Muscle of leg (tissue), 16 donors: ENCODE measurements at places on chromosomes 6 and 20. TPM values are rescaled to one million over a fixed set of nuclear protein-coding genes. Genes with fewer than 3 reads are reported as not detected.

The POU3F2 gene
- total RNA-seq = 0.13 TPM

The ADTRP gene
- total RNA-seq = 0.22 TPM

The MDC1 gene
- total RNA-seq = 9.6 TPM

The SLC35D3 gene
- not detected for total RNA-seq

The RSPH4A gene
- total RNA-seq = 0.27 TPM

The MCM9 gene
- total RNA-seq = 11.9 TPM

The BPIFA1 gene
- total RNA-seq = not detected

The NRN1 gene
- 23.9 TPM for total RNA-seq

The MYL9 gene
- 162 TPM for total RNA-seq

The MAP1LC3A gene
- total RNA-seq = 21.2 TPM

The DEFB123 gene
- total RNA-seq = not detected

The LHFPL5 gene
- total RNA-seq = not detected

The HLA-DOB gene
- total RNA-seq = 0.09 TPM

GRCh38 chr6:42694586-42694985 lies 27.8 kb downstream of the PRPH2 start:
- DNase-seq = peak; percentile 21
- peaks cover 4% of the 10 kb centered on the region for H3K4me1 ChIP-seq
- no peaks in the 10 kb centered on the region for H3K27me3 ChIP-seq
- H3K36me3 ChIP-seq = peaks cover 36% of the 10 kb centered on the region

- no peaks in the 10 kb centered on the region for H3K27me3 ChIP-seq
- H3K27ac ChIP-seq = no peak overlapping the region
- H3K4me3 ChIP-seq = no peak overlapping the region
- H3K4me1 ChIP-seq = no peaks in the 10 kb centered on the region
- no peaks in the 10 kb centered on the region for H3K36me3 ChIP-seq
Measured at GRCh38 chr6:18601516-18602020, 214.4 kb downstream of the RNF144B start.

DNA sequence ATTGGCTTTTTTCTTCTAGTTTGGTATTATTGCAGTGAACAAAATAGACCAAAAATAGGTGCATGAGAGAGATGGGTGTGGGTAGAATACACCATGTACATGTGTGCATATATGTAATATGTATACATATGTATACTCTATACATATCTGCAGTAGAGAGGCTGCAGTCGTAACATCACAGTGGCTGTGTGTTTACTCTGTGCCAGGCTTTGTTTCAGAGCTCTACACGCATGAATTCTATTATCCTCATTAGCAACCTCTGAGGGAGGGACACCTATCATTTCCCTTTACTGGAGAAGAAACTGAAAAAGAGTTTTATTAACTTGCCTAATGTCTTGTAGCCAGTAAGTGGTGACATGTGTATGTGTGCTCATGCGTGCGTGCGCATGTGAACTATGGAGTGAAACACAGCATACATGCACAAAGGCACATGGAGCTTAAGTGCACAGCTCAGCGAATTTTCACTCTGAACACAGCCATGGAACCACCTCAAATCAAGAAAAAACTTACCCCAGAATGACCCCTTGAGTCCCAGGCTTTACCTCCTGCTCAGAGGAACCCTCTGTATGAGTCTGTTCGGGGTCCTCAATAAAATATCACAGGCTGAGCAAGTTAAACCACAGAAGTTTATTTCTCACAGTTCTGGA lies 452.5 kb downstream of the CDH26 start:
- H3K27ac ChIP-seq = no peak overlapping the region
- H3K4me1 ChIP-seq = no peaks in the 10 kb centered on the region
- H3K36me3 ChIP-seq = no peaks in the 10 kb centered on the region
- H3K27me3 ChIP-seq = no peaks in the 10 kb centered on the region
- no peak for DNase-seq

DNA sequence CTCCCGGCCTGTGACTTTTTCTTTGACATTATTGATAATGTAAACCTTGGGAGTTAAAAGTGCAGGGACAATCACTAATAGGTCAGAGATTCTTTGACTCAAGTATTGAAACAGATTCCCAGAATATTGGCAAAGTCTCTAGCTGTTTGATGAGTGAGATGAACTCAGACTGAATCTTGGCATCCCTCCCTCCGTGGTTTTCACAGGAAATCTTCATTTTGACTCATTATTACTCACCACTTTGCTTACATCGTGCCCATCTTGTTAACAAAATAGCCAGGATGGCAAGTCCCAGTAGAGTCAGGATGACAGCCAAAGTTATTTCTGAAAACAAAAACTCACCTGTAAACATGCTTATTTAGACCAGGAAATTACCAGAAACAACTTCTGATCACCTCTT lies 2.0 kb downstream of the TSBP1 start:
- no peaks in the 10 kb centered on the region for H3K4me1 ChIP-seq
- H3K4me3 ChIP-seq = no peak overlapping the region
- DNase-seq = no peak

GRCh38 chr6:22736740-22737139 lies 167.4 kb downstream of the HDGFL1 start:
- H3K4me3 ChIP-seq = no peak overlapping the region
- H3K4me1 ChIP-seq = peaks cover 6% of the 10 kb centered on the region
- no peaks in the 10 kb centered on the region for H3K27me3 ChIP-seq
- no peak for DNase-seq

- no peaks in the 10 kb centered on the region for H3K4me1 ChIP-seq
- no peaks in the 10 kb centered on the region for H3K27me3 ChIP-seq
- no peak overlapping the region for H3K4me3 ChIP-seq
- DNase-seq = no peak
- no peaks in the 10 kb centered on the region for H3K36me3 ChIP-seq
Measured at GRCh38 chr6:155828989-155829388, 373.4 kb upstream of the NOX3 start.

GRCh38 chr6:34098045-34098936 lies 47.6 kb downstream of the GRM4 start:
- no peaks in the 10 kb centered on the region for H3K4me1 ChIP-seq
- no peak overlapping the region for H3K27ac ChIP-seq
- no peak overlapping the region for H3K4me3 ChIP-seq
- peaks cover 23% of the 10 kb centered on the region for H3K27me3 ChIP-seq
- H3K36me3 ChIP-seq = no peaks in the 10 kb centered on the region
- no peak for DNase-seq

- DNase-seq = no peak
- no peaks in the 10 kb centered on the region for H3K36me3 ChIP-seq
- H3K4me1 ChIP-seq = no peaks in the 10 kb centered on the region
- H3K27me3 ChIP-seq = no peaks in the 10 kb centered on the region
Measured at GRCh38 chr6:45226081-45226480, 102.0 kb upstream of the RUNX2 start.

GRCh38 chr20:25623225-25623735 lies 534 bp downstream of the NANP start:
- peaks cover 9% of the 10 kb centered on the region for H3K4me1 ChIP-seq
- no peaks in the 10 kb centered on the region for H3K36me3 ChIP-seq
- peak overlapping the region; percentile 77 for H3K4me3 ChIP-seq
- no peaks in the 10 kb centered on the region for H3K27me3 ChIP-seq

- DNase-seq = no peak
- H3K27ac ChIP-seq = no peak overlapping the region
- H3K27me3 ChIP-seq = peaks cover 17% of the 10 kb centered on the region
Measured at GRCh38 chr20:45299786-45300185, 6.9 kb upstream of the RBPJL start.

DNA sequence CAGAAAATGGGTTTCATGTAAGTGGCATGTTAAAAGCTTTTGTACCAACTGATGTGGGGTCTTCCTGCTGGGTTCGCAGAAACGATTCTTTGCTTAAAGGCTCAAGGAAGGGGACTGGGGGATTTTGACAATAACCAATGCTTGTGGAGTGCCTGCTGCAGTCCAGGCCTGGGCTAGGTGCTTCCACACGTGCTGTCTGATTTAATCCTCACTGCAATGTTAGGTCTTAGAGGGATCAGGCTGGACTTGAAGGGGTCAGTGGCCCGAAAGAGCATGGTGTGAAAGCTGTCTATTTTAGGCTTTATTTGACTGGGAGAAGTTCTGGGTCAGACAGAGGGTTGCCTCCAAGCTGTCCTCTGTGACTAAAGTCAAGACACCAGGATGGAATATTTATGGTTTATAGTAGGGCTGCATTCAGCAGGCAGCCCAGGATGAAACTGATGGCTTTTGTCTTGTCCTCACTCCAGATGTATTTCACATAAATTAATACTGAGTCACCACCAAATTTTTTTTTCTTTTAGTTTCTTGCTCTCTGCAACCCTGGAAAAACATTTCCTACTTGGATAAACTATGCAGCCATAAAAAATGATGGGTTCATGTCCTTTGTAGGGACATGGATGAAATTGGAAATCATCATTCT lies 219.1 kb downstream of the ZMYND8 start:
- no peak overlapping the region for H3K27ac ChIP-seq
- no peak for DNase-seq
- no peaks in the 10 kb centered on the region for H3K4me1 ChIP-seq
- no peaks in the 10 kb centered on the region for H3K36me3 ChIP-seq
- H3K4me3 ChIP-seq = no peak overlapping the region

GRCh38 chr6:116087437-116088027 lies 13.1 kb upstream of the NT5DC1 start:
- H3K4me3 ChIP-seq = no peak overlapping the region
- no peaks in the 10 kb centered on the region for H3K27me3 ChIP-seq
- no peaks in the 10 kb centered on the region for H3K36me3 ChIP-seq
- H3K4me1 ChIP-seq = no peaks in the 10 kb centered on the region

- no peaks in the 10 kb centered on the region for H3K27me3 ChIP-seq
- no peak for DNase-seq
- peaks cover 9% of the 10 kb centered on the region for H3K4me1 ChIP-seq
- peaks cover 28% of the 10 kb centered on the region for H3K36me3 ChIP-seq
- H3K27ac ChIP-seq = no peak overlapping the region
Measured at GRCh38 chr20:36891211-36891610, 15.3 kb downstream of the TLDC2 start.

- H3K27ac ChIP-seq = no peak overlapping the region
- peaks cover 6% of the 10 kb centered on the region for H3K27me3 ChIP-seq
- H3K4me1 ChIP-seq = peaks cover 7% of the 10 kb centered on the region
- DNase-seq = peak; percentile 21
- no peaks in the 10 kb centered on the region for H3K36me3 ChIP-seq
Measured at GRCh38 chr6:35148167-35148741, 7.1 kb upstream of the TCP11 start.

DNA sequence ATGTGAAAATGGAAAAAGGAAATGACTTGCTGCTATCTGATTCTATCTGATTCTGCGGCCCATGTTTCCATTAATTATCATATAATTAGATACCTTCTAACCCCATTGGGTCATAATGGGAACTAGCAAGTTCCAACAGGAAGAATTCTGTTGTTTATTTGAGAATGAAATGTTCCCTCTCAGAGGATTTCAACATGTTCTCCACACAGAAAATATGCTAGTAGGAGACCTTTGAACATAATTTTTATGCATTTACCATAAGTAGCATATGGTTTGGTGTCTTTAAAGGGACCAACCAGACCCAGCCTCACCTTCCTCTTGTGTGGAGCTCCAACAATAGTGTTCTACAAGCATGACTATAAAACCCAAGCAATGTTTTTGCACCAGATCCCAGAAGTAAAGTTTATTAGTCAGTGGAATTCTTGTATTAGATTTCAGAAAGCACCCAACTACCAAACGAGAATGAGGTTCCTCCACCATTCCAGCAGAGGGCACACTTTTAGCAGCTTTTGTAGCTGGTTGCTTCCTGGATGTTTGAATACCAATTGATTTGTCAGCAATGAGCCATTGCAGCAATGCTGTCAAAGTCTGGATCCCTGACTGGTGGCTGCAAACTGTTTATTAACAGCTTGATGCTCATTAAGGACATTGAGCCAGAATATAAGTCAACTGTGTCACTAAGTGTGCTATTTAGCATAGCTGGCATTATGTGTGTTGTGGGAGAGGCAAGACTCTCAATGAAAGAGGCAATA lies 143.6 kb upstream of the GJE1 start:
- no peaks in the 10 kb centered on the region for H3K36me3 ChIP-seq
- H3K27me3 ChIP-seq = no peaks in the 10 kb centered on the region
- peak; percentile 7 for DNase-seq
- H3K4me1 ChIP-seq = no peaks in the 10 kb centered on the region
- H3K27ac ChIP-seq = no peak overlapping the region
- no peak overlapping the region for H3K4me3 ChIP-seq

- peak overlapping the region; percentile 37 for H3K27ac ChIP-seq
- H3K4me1 ChIP-seq = peaks cover 15% of the 10 kb centered on the region
- peak; percentile 59 for DNase-seq
Measured at GRCh38 chr6:13488015-13488895, 855 bp upstream of the GFOD1 start.

DNA sequence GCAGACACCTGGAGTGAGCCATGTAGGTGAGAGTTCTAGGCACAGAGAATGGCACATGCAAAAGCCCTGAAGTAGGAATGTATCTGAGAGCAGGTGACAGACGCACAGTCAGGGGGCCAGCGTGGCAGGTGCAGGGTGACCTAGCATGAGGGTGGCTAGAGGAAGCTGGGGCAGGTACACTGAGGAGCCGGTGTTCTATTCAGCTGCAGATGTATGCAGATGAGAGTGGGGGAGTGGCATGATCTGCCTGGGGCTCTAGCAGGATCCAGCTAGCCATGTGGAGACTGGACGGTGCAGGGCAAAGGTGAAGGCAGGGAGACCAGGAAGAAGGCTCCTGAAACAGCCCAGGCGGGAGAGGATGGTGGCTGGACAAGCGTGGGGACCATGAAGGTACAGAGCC lies 10.7 kb downstream of the PEDS1 start:
- no peak overlapping the region for H3K4me3 ChIP-seq
- peaks cover 53% of the 10 kb centered on the region for H3K36me3 ChIP-seq
- no peak overlapping the region for H3K27ac ChIP-seq

DNA sequence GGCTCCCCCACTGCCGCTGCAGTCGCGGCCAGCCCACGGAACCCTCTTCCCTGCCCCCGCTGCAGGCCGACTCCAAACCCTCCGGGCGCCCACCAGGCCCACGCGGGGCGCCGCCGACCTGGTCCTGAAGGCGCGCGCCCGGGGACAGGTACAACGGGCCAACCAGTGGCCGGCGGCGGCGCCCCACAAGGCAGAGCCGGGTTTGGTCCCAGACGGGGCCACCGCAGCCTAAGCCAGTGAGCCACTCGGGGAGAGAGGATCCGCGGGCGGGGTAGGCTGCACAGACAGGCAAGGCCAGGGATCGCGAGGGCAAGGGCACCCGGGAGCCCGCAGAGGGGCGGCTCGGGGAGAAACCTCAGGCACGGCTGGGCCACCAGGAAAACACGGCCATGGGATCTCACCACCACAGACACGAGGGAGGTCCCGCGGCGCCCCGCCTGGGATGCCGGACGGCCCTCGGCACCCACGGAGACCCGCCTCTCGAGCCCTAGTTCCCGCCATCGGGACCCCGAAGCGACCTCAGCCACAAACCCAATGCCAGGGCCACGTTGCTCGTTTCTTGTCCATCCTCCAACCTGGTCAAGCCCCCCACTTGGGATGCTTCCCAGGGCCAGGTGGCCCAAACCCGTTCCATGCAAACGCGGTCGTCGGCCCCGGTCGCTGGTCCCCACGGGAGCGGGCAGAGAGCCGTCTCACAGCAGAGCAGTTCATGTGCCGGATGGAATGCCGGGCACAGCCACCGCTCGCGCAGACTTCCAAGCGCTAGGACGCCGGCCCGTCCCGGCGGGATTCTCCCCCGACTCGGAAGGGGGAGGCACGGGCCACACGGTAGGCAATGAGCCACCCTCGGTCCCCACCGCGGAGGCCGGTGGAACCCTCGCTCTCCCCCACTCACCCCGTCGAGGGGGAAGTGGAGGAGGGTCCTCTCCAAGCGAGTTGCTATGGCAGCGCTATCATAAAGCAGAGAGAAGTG lies 1956.6 kb upstream of the DEFB115 start:
- H3K4me1 ChIP-seq = no peaks in the 10 kb centered on the region
- no peak overlapping the region for H3K27ac ChIP-seq

GRCh38 chr6:71287038-71287437 lies 1.6 kb upstream of the OGFRL1 start:
- H3K27ac ChIP-seq = peak overlapping the region; percentile 43
- no peaks in the 10 kb centered on the region for H3K36me3 ChIP-seq
- H3K4me3 ChIP-seq = no peak overlapping the region
- no peaks in the 10 kb centered on the region for H3K27me3 ChIP-seq
- H3K4me1 ChIP-seq = peaks cover 8% of the 10 kb centered on the region
- peak; percentile 85 for DNase-seq
